ENCODE measurements at places on chromosomes 1 and 21.

- DNase-seq, result no peak
Measured at GRCh38 chr21:25577424-25578055, 29.7 kb downstream of the MRPL39 start.

GRCh38 chr1:200693327-200693726, 23.6 kb upstream of the DDX59 start:
- DNase-seq, result no peak

DNA sequence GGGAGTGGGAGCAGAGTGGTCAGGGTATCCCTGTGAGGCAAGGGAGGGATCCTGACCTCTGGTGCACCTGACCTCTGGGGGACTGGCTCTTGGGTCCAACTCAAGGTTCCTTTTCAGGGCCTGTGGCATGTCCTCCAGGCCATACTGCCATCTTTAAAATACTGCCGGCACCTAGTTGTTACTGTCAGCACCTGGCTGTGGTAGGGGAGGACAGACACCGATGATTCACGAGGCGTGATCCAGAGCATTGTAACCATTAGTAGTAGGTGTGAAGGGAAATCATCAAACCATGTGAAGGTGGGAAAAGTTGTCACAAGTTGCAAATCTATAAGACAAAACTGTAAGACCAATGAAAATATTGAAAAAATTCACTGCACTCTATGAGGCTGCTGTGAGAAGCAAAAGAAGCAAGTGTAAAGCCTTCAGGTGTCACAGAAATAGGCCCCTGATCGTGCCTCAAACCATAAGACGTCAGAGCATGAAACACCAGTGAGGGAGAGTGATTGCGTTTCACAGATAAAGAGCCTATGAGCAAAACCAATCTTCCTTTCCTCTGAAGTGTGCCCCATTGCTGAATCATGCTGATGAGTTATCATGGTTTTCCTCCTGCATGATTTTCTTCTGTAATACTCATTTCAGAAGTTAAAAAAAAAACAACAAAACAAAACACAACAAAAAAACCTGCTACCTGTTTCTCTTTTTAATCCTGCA, 55.3 kb downstream of the CDC7 start:
- no peak for DNase-seq

DNA sequence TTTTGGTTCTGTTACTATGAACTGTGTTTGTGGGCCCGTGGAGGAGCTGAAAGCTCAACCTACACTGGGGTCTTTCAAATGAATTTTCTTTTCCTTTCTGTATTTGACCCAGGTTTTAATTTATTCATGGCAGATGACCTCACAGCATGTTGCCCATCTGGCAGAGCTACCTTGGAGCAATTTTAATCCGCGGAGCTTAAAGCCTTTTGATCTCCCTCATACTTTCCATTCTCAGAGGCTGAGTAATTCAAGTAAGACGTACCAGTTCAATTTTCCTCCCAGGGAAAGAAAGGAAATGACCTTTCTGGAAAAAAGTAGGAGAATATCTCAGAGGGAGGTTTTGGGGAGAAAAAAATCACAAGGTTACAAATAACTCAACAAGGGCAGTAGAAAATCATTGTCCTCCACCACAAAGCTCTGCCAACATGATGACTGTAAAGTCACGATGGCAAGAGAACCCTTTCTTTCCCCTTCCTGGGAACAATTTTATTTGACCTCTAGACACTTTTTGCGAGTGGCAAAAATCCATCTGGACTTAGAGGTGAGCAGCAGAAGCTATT, 21.6 kb upstream of the PCP4 start:
- no peak for DNase-seq

DNA sequence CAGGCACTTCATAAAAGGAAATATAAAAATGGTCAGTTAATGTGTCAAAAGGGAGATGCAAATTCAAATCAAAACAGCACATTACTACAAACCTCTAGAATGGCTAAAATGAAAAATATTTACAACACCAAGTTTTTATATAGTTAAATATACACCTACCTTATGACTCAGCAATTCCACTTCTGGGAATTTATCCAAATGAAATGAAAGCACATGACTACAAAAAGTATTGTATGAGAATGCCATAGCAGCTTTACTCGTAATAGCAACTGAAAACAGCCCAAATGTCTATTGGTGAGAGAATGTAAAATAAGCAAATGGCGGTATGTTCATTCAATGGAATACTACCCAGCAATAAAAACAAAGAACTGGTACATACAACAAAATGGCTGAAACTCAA, 175.8 kb upstream of the SPAG17 start:
- DNase-seq, result no peak

DNA sequence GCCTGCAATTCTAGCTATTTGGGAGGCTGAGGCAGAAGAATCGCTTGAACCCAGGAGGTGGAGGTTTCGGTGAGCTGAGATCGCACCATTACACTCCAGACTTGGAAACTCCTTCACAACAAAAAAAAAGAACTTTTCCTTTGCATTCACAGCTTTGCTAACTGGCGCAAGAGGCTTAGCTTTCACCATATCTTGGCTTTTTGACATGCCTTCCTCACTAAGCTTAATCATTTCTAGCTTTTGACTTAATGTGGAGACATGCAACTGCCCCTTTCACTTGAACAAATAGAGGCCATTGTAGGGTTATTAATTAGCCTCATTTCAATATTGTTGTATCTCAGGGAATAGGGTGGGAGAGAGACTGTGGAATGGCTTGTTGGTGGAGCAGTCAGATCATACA, 8.7 kb downstream of the KPNA6 start:
- DNase-seq, result no peak

GRCh38 chr1:184781941-184782340, 27.3 kb upstream of the EDEM3 start:
- no peak for DNase-seq

GRCh38 chr1:172980456-172980855, 70.3 kb downstream of the TNFSF18 start:
- DNase-seq, result no peak

GRCh38 chr1:17032741-17033140, 21.0 kb upstream of the ATP13A2 start:
- no peak for DNase-seq

GRCh38 chr1:201759194-201759815, 69.7 kb upstream of the IPO9 start:
- no peak for DNase-seq

- no peak for DNase-seq
Measured at GRCh38 chr1:213899413-213899812, 88.4 kb upstream of the PROX1 start.

DNA sequence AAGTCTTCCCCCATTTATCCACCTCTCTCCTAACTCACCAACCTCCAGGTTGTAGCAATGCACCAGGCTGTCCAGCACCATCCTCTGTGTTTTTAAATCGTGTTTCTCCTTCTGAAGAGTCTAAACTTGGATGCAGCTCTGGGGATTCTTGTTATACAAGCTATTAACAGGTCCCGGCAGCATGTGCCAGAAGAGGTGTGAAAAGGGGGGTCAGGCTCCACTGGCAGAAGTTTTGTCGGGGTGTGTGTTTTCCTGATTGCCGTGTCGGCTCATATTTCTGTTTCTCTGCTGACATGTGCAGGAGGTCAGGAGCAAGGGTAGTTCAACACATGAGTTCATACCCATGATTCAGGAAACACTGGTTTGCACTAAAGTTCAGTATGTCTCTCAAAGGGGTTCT, 658.6 kb upstream of the CAMK1G start:
- no peak for DNase-seq

- DNase-seq, result no peak
Measured at GRCh38 chr1:166740668-166741276, 98.5 kb upstream of the POGK start.

DNA sequence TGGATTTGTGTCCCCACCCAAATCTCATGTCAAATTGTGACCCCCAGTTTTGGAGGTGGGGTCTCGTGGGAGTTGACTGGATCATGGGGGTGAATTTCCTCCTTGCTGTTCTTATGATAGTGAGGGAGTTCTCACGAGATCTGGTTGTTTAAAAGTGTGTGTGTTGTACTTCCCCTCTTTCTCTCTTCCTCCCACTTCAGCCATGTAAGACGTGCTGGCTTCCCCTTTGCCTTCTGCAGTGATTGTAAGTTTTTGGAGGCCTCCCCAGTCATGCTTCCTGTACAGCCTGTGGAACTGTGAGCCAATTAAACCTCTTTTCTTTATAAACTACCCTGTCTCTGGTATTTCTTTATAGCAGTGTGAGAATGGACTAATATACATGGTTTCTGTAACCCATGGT, 64.6 kb downstream of the RHOU start:
- DNase-seq, result no peak

- no peak for DNase-seq
Measured at GRCh38 chr1:28580722-28581530, 11.1 kb upstream of the RAB42 start.

- no peak for DNase-seq
Measured at GRCh38 chr1:49765034-49765433, 258.7 kb downstream of the AGBL4 start.

GRCh38 chr1:231037585-231038517, 2.2 kb downstream of the FAM89A start:
- DNase-seq, result no peak

GRCh38 chr1:28416509-28417194, 47.1 kb downstream of the PHACTR4 start:
- no peak for DNase-seq

GRCh38 chr1:34619256-34619655, 135.6 kb upstream of the GJB5 start:
- DNase-seq, result no peak

DNA sequence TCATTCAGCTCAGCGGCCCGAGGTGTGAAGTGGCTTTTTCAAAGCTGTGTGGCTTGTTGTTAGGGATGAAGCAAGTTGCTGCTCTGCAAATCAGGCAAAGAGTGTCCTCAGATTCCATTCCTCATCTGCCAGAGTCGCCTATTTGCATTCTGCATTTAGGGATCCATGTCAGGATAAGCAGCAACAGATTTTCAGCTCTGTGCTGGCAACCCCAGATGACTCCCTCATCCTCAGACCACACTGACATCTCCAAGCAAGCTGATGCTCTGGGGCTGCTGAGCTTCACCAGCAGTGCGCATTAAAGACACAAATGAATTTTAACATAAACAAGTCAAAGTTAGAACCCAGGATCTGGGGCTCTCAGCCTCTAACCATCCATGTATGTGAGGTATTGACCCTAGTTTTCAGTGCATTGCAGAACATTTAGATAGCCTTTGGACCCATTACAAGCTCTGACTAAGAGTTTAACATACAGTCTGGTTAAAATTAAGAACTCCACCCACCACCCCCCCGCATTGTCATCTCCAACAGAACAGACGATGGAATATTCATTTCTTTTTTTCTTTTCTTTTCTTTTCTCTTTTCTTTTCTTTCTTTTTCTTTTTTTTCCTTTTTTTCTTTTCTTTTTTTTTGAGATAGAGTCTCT, 10.9 kb downstream of the CFAP107 start:
- DNase-seq, result no peak

GRCh38 chr21:44054710-44055109, 42.6 kb downstream of the TRAPPC10 start:
- DNase-seq, result no peak

DNA sequence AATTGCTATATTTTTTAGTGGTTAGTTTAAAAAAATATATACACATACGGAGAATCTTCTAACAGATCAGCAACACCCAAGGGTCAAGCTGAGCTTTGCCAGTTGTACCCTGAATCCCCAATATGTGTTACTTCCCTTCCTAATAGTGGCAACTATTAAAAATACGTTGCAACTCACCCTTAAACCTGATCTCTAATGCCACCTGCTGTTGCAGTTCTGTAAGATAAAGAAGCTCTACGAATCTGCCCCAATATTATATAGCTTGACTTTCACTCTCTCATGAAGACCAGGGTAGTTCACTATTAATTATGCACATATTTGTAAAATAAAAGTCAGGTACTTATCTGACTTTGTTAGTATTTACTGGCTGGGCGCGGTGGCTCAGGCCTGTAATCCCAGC, 58.4 kb downstream of the ASH1L start:
- DNase-seq, result no peak

- no peak for DNase-seq
Measured at GRCh38 chr1:7630378-7630777, 140.7 kb upstream of the VAMP3 start.

DNA sequence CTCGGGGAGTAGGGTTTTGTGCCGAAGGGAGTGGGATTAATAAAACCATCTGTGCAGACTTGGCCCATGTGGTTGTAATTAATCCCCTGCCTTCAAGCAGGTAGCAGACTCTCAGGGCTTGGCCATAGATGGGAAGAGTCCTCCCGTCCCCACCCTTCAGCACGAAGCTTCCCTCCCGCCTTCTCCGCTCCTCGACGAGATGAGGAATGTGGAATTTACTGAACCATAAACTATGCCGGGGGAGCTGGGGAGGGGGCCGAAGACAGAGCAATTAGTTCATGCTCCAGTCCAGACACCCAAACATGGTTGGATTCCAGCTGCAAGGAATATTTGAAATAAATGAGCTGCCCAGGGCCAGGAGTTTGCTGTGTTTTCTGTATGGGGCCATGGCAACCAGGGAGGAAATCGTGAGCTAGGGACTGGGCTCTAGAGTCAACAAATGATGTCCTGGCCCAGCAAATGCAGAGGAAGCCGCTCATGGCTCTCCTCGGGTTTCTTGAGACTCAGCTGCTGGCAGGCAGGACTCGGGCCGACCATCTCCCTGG, 78.8 kb downstream of the SPSB1 start:
- no peak for DNase-seq

DNA sequence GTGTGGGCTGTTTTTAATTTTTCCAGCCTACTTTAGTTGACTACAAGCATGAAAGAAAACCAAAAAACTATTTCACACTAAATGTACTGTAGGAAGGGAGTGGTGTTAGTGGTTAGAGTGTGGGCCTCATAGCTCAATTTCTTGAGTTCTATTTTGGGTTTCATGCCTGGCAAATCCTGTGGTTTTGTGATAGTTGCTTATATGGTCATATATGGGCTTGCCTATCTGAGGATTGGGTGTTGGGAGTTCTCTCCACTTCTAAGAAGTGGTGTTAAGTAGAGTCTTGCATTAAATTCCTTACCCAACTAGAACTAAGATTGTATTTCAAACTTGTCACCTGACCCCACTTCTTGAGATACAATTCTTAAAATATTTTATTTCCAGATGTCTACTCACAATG, 37.8 kb upstream of the COL11A1 start:
- DNase-seq, result no peak

DNA sequence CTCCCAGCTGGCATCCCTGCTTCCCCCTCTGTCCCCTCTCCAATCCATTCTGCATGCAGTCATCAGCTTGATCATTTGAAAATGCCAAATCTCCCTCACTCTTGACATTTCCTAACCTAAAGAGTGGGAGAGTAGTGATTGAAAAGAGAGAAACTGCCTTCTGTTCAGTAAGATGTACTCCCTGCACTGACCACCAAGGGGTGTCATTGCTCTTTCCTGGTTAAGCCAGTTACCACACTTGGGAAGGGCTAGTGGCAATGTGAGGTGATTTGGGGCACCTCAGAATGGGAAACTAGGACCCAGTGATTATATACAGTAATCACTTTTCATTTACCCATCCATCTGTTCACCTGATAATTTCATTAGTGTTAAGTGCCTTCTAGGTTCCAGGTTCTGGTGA, 6.9 kb upstream of the TMEM269 start:
- DNase-seq, result no peak
